ENCODE measurements at places on chromosomes 5 and 9.
A peak's percentile ranks its signal among the peaks of the same experiment; 100 is the strongest.

DNA sequence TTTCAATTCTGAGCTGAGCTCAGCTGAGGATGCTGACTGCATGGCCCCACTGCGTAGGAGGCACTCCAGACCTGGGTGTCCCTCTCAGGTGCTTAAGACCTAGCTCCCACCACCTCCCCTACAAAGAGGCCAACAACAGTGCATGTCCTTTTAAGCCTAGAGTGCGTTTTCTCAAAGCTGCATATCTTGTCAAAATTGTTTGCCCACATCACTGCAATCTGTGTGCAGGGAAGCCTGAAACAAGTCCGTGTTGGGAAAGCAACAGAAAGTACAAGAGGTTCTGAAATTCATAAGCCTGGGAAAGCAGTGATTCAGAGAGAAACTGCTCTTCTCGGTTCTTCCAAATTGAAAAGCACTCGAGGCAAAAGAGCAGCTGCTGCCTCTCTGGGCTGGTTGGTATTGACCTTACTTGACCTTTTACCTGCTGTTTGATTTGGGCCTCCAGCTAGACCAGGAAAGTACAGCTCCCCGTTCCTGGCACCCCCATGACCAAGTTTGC is 238.4 kb downstream of the NR2F1-AS1 start:
- no peak for DNase-seq

DNA sequence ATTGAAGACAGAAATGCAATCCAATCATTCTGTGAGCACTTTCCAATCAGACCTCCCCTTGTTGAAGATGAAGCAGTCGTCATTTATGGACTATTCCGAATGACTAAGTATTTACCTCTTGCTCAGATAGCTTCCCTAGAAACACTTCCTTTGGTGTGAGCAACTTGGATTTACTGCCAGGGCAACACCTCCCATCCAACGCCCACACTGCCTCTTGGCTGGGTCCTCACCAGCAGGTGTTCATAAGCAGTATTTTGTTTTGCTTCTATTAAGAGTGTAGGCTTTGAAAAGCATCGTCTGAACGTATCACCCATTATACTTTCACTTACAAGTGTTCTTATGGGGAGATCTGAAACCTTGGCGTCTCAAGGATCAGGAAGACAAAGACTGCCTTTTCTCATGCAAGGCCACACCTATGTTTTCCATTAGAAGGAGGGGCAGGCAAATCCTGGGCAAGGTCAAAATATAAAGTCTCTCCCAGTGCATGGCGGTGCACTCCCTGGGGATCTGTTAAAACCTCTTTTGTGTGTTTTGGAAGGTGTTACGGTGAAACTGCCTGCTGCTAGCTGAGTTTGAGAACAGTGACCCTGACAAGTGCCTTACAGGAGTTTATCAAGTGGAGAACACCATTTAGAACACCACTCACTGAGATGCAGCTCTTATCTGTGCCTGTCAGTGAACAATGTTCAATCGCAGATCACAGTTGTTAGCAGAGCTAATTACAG is 10.6 kb upstream of the MARCHF3 start:
- DNase-seq = no peak

GRCh38 chr5:168291964-168292785 is 730 bp downstream of the WWC1 start:
- DNase-seq = no peak

- peak; percentile 21 for DNase-seq
These were observed 481.0 kb upstream of the RGMB start for GRCh38 chr5:98292496-98292895.

- DNase-seq = no peak
These were observed 187.4 kb downstream of the ERCC6L2 start for GRCh38 chr9:96062854-96063253.

GRCh38 chr9:14530366-14530765 is 162.9 kb downstream of the ZDHHC21 start:
- DNase-seq = no peak

- no peak for DNase-seq
These were observed 226.5 kb downstream of the CDK5RAP2 start for GRCh38 chr9:120353506-120353905.

- no peak for DNase-seq
These were observed 572.7 kb downstream of the CAAP1 start for GRCh38 chr9:26319859-26320258.

DNA sequence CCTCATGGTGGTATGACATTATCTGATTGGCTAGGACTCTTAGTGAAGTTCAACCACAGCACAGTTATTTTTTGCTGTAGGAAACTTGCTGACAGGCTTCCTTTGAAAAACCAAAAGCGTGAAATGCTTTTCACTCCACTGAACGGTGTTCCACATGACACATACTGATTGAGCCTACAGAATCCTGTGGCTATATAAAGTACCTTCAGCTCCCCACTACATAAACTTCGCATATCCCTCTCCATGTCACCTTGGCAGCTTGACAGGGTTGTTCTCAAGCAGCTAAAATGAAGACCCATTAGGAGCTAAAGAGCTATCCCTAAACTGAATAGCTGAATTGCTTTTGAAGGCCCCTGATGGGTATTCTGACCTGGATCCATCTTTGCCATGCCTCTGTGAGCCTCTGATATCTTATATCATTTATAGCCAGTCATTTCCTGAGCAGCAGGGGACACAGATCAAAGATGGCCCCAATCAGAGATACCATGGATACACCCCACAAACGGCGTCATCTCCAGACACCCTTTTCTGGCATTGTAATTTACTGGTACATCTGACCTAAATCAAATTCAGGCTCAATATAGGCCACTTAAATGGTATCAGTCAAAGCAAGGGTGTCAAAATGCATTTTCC is 91.5 kb downstream of the APBA1 start:
- DNase-seq = no peak
